Adrenal gland (tissue), 19 donors: ENCODE measurements at places on chromosomes 12 and 14. TPM values are rescaled to one million over a fixed set of nuclear protein-coding genes. Genes with fewer than 3 reads are reported as not detected.

Gene SSPN
- total RNA-seq = 27.3 TPM

Gene MYF6
- total RNA-seq = not detected

Gene KCNJ8
- 9.0 TPM for total RNA-seq

Gene PTPRO
- 3.0 TPM for total RNA-seq

GRCh38 chr12:63857771-63858670, 13.5 kb downstream of the SRGAP1 start:
- no peak for DNase-seq

Gene TRIAP1
- 53.5 TPM for total RNA-seq

Gene C12orf54
- total RNA-seq = 1.6 TPM

Gene EPYC
- not detected for total RNA-seq

Gene FAM90A1
- 0.53 TPM for total RNA-seq

DNA sequence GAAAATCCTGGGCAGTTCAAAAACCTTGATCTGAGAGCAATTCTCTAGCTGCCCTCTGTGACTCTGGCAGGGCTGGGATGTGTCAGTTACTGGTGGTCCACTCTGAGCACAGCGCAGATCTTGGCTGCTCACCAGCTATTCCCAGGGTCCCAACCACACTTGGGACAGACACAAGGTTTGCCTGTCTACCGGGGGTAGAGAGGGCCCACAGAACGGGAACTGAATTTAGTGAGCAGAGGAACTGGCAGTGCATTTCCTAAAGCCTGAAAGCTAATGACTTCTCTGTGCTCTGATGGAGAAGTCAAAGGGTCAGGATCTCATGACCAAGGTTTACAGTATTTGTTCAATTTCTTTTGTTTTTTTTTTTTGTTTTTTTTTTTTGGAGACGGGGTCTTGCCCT, 2.6 kb downstream of the PDE6H start:
- DNase-seq = no peak

DNA sequence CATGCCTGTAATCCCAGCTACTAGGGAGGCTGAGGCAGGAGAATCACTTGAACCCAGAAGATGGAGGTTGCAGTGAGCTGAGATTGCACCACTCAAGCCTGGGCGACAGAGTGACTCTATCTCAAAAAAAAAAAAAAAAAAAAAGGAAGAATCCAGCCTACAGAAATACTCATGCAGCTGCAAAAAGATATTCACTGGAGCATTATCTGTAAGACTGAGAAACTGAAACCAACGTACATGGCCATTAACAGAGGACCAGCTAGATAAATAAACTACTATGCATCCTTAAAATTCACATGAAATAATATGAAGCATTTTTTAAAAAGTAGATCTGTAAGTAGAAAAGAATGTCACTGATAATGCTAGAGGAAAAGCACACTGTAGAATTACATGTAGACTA, 3.5 kb downstream of the SLC7A7 start:
- no peak for DNase-seq

- no peak for DNase-seq
Observed at GRCh38 chr12:18990856-18991255, 138.7 kb upstream of the PLEKHA5 start.

Gene CCND2
- total RNA-seq = 222 TPM
